ENCODE measurements at places on chromosomes 4 and X. TPM values are rescaled to one million over a fixed set of nuclear protein-coding genes. Genes with fewer than 3 reads are reported as not detected.

DNA sequence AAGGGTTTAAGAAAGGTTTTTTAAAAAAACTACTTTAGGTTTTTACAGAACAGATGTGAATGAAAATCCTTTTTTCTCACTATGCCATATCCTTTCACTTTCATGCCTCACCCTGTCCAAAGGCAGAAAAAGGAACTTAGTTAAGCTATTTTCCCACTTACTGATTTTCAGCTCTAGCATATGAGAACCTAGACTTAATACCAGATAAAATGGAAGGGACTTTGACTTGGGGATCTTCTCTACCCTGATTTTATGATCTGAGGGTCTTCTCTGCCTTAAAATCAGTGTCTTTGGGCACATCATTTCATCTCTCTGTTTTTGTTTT is 42.4 kb downstream of the FNIP2 start:
- H3K27ac ChIP-seq, result no peak overlapping the region
- H3K4me3 ChIP-seq, result no peak overlapping the region
- DNase-seq, result no peak
- no peaks in the 10 kb centered on the region for H3K27me3 ChIP-seq
- peaks cover 8% of the 10 kb centered on the region for H3K4me1 ChIP-seq

- no peak overlapping the region for H3K4me3 ChIP-seq
- no peak for DNase-seq
- peaks cover 20% of the 10 kb centered on the region for H3K4me1 ChIP-seq
- peaks cover 5% of the 10 kb centered on the region for H3K36me3 ChIP-seq
- peak overlapping the region; percentile 32 for H3K27ac ChIP-seq
These were observed 19.0 kb downstream of the SMS start for GRCh38 chrX:21959362-21960051.

DNA sequence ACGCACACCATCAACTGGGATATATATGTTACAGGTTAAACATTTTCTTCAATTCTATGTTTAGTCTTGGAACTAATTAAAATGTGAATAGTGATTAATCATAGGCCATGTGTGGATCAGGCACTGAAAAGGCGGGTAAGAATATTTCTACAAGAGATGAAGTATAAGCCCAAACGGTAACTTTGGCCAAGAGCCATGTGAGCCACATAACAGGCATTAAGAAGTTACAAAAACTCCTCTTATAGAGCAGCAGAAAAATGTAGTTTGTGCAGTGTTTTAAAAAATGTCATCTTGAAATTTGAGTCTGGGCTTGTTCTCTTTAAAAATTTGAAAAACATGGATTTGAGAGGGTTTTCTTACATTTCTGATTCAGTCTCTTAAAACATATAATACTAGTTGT is 521.8 kb upstream of the DIPK2B start:
- no peaks in the 10 kb centered on the region for H3K4me1 ChIP-seq
- H3K36me3 ChIP-seq, result no peaks in the 10 kb centered on the region
- DNase-seq, result peak; percentile 50
- H3K27ac ChIP-seq, result no peak overlapping the region

DNA sequence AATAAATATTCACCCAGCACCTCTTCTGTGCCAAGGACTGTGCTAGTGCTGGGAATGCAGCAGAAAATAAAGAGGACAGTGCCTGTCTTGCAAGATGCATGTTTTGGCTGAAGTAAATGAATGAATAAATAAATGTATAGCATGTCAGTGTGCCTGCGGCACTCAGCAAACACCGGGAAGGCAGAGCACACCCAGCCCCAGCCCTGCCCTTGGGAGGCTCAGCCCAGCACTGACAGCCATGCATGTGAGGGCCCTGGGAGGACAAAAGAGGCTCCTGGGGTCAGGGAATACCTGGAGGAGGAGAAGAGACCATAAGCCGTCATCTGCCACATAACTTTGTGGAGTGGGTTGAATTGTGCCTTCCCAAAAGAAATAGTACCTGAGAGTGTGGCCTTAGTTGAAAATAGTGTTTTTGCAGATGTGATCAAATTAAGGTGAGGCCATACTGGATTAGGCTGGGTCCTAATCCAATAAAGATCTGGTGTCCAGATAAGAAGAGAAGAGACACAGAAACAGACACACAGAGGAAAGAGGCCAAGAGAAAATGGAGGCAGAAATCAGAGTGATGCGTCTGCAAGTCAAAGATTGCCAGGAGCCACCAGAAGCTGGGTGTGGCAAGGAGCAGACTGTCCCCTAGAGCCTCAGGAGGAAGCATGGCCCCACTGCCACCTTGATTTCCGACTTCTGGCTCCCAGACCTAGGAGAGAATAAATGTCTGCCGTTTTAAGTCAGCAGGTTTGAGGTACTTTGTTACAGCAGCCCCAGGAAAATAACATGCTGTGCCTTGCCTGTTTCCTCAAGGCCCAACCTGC is 16.3 kb downstream of the C4orf50 start:
- no peaks in the 10 kb centered on the region for H3K36me3 ChIP-seq
- H3K4me1 ChIP-seq, result no peaks in the 10 kb centered on the region
- no peak overlapping the region for H3K27ac ChIP-seq
- no peaks in the 10 kb centered on the region for H3K27me3 ChIP-seq
- H3K4me3 ChIP-seq, result no peak overlapping the region

DNA sequence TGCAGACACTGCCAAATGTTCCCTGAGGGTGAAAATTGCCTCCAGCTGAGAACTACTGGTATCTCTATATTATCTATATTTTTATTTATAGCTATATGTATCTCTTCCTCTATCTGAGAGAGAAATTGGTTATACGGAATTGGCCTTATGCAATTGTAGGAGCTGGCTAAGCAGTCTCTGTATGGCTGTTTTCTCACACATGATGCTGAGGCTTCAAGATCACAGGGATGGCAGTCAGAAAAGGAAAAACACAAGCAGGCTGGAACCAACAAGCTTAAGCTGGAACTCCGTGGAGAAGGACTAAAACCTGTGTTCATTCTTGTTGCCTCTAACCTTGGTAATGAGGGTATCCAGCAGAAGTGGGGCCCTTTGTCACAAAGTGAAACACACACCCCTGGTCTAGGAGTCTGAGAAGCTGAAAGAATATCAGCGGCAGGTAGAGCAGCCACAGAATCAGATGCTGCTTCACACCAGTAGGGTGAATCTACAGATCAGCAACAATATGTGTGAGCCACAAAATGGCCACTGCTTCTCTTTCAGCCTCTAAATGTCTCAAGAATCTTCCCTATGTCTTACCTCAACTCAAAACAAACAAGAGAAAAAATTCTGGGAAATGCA is 166.5 kb upstream of the PPP1R2C start:
- no peaks in the 10 kb centered on the region for H3K36me3 ChIP-seq
- H3K27ac ChIP-seq, result no peak overlapping the region
- H3K4me1 ChIP-seq, result no peaks in the 10 kb centered on the region
- no peak overlapping the region for H3K4me3 ChIP-seq

DNA sequence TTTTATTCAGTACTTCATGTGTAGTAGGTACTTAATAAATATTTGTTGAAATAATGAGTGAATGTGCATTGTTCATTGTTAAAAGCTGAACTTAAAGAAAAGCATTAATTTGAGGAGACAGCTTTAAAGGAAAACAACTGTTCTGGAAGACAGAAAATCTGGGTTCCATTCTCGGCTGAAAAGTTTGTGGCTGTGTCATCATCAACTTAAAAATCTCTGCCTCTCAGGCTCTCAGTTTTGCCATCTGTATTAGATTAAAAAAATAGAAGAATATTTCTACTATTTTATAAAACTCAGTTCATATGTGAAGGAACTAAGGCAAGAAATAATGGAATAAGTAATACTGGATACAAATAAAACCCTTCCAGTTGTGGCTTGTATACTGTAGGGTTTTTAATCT is 62.5 kb downstream of the FSTL5 start:
- H3K36me3 ChIP-seq, result no peaks in the 10 kb centered on the region
- no peaks in the 10 kb centered on the region for H3K27me3 ChIP-seq
- H3K27ac ChIP-seq, result no peak overlapping the region
- DNase-seq, result no peak
- no peaks in the 10 kb centered on the region for H3K4me1 ChIP-seq

GRCh38 chrX:54223581-54223980 is 40.5 kb upstream of the FAM120C start:
- H3K4me3 ChIP-seq, result no peak overlapping the region
- H3K36me3 ChIP-seq, result no peaks in the 10 kb centered on the region
- no peaks in the 10 kb centered on the region for H3K27me3 ChIP-seq
- no peak overlapping the region for H3K27ac ChIP-seq
- DNase-seq, result no peak

DNA sequence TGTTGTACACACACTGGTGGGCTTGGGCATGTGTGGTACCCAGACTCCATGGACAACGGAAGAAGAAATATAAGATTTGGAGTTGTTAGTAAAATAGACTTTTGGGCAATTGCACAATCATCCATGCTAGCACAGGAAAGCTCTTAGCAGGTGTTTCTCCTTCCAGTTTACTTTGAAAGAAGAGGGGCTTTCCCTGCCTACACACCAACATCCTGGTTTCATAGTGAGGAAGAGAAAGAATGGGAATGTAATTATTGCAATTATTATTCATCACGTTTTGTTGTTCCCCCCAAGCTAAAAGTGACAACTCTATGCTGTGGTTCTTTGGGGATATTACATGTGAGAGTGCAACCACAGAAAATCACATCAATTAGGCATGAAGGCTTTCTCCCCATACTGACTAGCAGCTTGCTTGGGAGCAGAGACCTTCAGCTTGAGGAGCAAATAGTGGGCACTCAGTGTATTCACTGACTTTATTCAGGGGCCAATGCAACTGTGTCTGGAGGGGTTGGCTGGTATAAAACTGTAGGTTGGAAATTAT is 57.2 kb upstream of the PUDP start:
- H3K27me3 ChIP-seq, result no peaks in the 10 kb centered on the region
- no peak overlapping the region for H3K27ac ChIP-seq
- H3K36me3 ChIP-seq, result no peaks in the 10 kb centered on the region

DNA sequence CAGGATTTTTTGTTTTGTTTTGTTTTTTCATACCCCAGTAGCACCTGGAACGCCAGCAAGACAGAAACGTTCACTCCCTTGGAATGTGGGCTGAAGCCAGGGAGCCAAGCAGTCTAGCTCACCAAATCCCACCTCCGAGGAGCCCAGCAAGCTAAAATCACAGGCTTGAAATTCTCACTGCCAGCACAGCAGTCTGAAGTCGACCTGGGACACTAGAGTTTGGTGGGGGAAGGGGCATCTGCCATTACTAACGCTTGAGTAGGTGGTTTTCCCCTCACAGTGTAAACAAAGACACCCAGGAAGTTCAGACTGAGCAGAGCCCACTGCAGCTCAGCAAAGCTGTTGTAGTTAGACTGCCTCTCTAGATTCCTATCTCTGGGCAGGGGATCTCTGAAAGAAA is 99.6 kb upstream of the FGF16 start:
- no peaks in the 10 kb centered on the region for H3K27me3 ChIP-seq
- H3K27ac ChIP-seq, result no peak overlapping the region
- no peaks in the 10 kb centered on the region for H3K4me1 ChIP-seq
- no peak for DNase-seq
- H3K4me3 ChIP-seq, result no peak overlapping the region

DNA sequence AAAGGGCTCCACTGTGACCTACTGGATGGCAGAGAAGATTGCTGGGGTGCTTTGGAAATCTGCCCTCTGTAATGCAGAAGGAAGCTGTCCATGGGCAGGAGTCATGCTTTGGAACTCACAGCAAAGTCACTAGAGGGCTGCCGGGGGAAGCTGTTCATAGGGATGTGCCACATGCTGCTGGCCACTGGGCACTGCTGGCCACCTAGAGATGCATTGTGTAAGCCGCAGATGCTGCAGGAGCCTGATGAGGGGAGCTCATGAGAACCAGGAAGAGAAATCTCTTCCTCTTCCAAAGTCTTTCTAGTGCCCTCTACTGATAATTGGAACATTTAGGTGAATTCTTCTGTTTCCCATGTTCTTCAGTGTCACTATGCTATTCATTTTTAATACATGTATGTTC is 31.2 kb upstream of the UXT start:
- H3K27me3 ChIP-seq, result peaks cover 8% of the 10 kb centered on the region
- H3K27ac ChIP-seq, result no peak overlapping the region
- no peaks in the 10 kb centered on the region for H3K4me1 ChIP-seq
- no peak overlapping the region for H3K4me3 ChIP-seq

GRCh38 chrX:111728096-111728495 is 47.1 kb downstream of the ALG13 start:
- peak; percentile 26 for DNase-seq
- no peaks in the 10 kb centered on the region for H3K27me3 ChIP-seq
- H3K27ac ChIP-seq, result no peak overlapping the region
- H3K36me3 ChIP-seq, result peaks cover 9% of the 10 kb centered on the region
- H3K4me3 ChIP-seq, result no peak overlapping the region
- 0 out of 2 replicates have a peak, but pooled peaks cover 2% of the 10 kb centered on the region for H3K4me1 ChIP-seq

The DUSP21 gene
- total RNA-seq, result not detected

The FRAS1 gene
- total RNA-seq, result under 0.01 TPM

The DEFB131A gene
- not detected for total RNA-seq

The ZAR1 gene
- total RNA-seq, result not detected

The GPR101 gene
- not detected for total RNA-seq

The SSX4 gene
- not detected for total RNA-seq

The ELMOD2 gene
- total RNA-seq, result 30.0 TPM

The CXorf49 gene
- total RNA-seq, result not detected

The MAGEA6 gene
- total RNA-seq, result not detected

The FGFR3 gene
- 0.28 TPM for total RNA-seq
